ENCODE measurements at places on chromosomes 1 and 21.
A peak's percentile ranks its signal among the peaks of the same experiment; 100 is the strongest.

- DNase-seq, result no peak
Measured at GRCh38 chr1:66342707-66343106, 191.2 kb upstream of the SGIP1 start.

GRCh38 chr1:92329347-92330129 lies 30.7 kb downstream of the RPAP2 start:
- DNase-seq, result no peak

- no peak for DNase-seq
Measured at GRCh38 chr1:97200595-97200994, 479.0 kb downstream of the PTBP2 start.

DNA sequence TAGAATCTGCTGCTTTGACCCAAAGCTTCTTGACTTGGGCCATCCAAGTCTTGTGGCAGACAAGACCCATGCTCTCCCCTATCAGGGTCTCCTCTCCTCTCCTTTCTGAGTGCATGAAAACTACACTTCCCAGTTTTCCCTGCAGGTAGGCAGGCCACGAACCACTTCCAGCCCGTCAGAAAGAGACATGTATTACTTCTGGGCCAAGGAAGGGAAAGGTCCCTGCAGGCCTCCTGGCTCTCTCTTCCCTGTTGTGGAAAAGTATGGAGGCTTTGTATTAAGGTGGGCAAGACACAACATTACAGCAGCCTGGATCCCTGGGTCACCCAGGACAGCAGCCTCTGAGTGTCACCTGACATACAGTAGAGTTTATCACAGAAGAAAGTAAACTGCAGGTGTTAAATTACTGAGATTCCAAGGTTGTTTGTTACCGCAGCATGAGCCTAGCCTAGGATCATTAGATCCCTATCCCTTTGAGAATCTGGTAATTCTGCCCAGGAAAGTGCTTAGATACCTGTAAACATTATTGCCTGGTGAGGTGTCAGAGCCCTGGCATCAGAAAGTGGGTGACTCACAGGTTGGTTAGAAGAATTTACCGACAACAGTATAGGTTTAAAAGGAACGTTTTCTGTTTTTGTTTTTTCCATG lies 717.3 kb downstream of the MATN1 start:
- peak; percentile 10 for DNase-seq

DNA sequence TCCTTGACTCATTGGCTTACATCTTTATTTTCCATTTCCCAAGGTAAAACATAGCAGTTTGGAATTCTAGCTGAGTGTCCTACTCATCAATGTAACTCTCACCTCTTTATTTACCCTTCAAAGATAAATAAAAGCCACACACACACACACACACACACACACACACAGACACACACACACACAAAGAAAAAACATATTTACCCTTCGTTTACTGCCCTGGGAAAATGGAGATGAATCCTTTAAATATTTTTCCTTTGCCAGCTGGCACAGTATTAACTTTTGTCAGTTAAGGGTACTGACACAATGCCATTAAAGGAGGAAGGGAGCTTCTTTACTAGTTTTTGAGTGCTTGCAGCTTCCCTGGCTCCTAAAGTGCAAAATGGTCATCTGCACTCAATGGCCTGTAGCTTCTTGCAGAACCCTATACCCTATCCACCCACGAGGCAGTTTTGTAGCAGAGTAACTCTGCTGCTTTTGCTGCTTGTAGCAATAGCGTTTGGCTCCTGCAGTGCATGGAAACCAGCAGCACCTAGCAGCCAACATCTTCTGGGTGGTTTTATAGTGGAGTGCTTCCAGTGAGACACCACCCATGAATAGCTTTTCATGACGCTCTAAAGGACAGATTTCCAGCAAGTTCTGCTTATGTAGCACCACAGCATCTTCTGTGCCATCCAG lies 103.7 kb downstream of the HS2ST1 start:
- no peak for DNase-seq

DNA sequence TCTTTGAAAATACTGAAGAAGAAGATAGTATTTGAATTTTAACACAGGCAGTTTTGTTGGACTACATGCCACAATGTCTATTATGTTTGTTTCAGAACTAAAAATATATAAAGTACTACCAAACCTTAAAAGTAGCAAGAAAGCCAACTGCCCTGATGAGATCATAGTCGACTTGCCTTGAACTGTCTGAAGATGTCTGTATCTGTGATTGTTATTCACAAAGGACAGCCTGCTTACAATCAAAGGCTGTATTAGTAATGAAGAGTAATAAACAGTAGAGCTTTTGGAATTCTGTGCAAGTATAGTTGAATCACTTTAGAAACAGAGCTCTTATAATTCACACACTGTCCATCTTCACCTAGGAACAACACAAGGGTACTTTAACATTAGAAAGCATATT lies 228.3 kb downstream of the NCAM2 start:
- DNase-seq, result no peak

GRCh38 chr1:208841436-208841835 lies 597.3 kb upstream of the PLXNA2 start:
- DNase-seq, result peak; percentile 15

DNA sequence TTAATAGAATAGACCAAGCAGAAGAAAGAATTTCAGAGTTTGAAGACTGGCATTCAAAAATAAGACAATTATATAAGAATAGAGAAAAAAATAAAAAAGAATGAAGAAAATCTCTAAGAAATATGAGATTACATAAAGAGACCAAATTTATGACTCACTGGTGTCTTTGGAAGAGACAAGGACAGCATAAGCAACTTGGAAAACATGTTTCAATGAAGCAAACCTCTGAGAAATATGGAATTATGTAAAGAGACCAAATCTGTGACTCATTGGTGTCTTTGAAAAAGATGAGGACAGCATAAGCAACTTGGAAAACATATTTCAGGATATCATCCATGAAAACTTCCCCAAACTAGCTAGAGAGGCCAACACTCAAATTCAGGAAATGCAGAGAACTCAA lies 60.4 kb upstream of the LYPLAL1 start:
- DNase-seq, result no peak

DNA sequence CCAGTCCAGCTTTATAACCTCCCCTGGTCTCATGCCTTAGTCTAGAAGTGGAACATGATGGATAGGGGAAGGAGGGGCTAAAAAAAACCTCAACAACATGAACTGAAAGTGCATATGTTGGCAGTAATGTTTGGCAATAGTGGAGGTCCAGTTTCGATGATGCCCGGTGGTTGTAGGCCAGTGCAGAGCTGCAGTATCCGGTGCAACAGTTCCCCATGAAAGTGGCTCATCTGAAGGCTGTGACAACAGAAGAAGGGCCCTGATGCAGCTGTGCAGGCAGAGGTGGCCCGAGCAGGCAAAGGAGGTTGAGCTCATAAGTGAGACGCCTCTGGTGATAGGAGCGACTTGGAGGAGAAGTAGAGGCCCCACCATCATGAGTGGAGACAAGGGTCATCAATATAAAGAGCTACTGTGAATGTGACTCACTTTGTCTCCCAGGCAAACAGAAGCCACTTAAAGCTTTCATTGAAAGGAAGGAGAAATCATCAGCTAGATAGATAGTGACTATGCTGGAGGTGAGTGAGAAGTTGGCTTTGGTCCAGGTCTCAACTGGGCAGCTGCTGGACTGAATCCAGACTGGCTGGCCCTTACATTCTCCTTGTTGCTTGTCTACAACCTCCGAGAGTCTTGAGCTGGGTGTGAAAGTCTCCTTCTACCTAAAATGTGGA lies 10.2 kb upstream of the CREG1 start:
- DNase-seq, result no peak

DNA sequence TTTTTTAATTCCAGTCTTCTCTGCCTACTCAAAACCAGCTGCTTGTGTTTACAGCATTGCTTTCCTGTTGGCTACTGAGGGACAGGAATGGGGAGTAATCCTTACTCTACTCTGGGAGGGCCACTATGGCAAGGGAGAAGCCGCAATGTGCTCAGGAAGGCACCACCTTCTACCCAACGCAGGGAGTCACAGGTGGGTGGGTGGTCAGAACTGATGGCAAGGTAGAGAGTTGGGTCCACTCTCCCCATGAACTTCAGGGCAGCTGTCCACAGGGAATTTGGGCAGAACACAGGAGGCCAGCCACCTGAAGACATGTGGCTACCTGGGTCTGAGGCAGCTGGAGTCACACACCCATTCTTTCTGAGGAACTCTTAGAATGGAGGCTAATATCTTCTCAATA lies 40.5 kb upstream of the HMGB4 start:
- DNase-seq, result no peak

DNA sequence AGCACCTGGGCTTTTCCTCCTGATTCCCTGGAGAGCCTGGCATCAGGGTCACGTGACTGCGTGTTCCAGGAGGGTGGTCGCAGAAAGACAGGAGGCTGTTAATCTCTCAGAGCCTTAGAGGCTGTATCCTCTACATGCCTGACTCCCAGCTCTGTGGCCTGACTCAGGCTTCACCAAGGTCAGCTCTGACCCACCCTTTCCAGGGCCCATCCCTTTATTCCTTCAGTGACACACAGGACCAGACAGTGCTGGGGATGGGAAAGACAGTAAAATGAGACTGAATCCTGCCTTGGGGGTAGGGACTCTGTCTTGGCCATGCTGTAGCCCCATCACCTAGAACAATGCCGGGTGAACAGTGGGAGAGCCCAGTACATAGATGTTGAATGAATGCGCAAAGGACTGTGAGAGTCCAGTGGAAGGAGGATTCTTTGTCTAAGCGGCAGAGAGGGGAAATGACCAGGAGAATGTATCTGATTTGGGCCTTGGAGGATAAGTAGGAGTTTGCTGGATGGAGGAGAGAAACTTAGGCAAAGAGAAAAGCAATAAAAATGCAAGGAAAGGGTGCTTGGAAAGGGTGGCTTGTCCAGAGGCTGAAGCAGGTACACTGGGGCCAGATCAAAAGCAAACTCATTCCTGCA lies 33.0 kb downstream of the EPHX1 start:
- no peak for DNase-seq

DNA sequence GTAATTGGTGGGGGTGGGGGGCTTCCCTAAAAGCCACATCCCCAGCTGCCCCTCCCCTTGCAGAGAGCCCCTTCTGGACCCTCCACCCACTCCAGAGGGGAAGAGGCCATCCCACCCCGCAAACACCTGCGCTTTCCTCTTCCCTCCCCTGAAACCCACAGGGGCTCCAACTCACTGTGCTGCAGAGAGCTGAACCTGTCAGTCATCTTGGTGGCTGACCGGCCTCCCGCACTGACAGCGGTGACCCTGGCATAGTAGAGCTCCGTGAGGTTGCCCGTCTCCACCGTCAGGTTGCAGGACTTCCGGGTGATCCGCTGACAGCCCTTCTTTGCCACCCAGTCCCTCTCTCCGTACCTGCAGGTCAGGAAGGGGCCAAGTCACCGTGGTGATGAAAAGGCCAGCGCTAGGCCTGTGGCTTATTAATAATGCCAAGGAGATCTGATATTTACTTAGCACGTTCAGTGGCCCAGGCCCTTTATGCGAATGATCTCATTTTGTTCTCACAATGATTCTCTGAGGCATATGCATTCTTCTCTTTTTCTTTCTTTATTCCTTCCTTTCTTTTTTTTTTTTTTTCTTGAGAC lies 5.9 kb downstream of the IL22RA1 start:
- DNase-seq, result no peak

- DNase-seq, result no peak
Measured at GRCh38 chr1:11990303-11991032, 10.2 kb downstream of the MFN2 start.

DNA sequence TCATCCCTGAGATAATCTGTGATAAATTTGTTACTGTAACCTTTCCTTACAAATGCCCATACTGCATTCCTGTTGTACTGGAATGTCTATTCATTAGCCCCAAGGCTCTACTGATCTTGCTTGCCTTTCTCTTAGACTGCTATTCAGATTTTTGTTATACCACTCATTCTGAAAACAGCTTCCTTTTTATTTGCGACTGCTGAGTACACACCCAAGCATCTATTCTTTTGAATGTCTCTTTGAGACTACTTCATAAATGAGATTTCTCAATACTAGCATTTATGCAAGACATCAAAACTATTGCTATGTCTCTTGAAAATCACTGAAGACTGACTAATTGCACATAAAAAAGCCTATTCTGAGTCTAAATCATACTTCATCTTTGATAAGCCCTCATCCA lies 38.6 kb downstream of the DENND1B start:
- DNase-seq, result no peak

DNA sequence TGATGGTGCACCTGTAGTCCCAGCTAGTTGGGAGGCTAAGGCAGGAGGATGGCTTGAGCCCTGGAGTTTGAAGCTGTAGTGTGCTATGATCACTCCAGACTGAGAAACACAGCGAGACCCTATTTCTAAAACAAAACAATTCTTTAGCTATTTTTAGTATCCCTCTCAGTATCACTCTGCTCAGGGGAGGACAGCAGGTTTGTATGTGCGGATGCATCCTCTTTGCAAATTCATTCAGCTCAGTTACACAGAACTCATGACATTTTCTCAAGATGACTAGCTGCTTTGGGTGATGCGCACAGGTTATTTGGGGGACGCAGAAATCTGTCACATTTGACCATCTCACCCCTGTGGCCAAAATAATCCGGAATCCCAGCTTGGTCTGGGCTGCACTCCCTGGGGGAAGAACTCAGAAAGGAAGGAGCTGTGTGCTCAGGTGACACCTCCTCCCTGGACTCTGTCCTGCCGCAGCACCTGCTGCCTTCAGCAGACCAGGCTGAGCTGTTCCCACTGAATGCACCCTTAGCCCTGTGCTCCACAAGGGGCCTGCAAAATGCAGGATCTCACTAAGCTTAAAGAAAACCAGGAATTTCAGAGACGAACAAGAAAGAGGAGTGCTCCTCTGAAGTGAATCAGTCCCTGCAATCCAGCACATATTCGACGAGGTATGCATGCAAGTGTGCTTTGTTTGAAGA lies 89.5 kb upstream of the PGBD5 start:
- DNase-seq, result peak; percentile 21

DNA sequence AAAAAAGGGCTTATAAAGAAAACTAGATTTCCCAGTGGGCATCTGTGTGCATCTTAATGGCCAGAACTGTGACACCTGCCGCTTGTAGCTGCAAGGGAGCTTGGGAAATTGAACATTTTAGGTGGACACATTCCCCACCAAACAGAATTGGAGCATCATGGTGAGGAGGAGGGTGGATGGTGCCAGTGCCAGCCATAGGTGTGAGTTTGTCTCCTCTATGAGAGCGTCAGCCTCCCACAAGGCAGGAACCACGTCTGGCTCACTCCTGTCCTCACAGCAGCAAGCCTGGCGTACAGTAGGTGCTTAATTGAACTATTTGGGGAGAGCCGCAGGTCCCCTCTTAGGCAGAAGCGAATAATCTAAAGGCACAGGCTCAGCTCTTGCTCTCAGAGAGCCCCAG lies 124.5 kb upstream of the TMEM51 start:
- no peak for DNase-seq

- no peak for DNase-seq
Measured at GRCh38 chr1:1374589-1374928, 448 bp downstream of the AURKAIP1 start.

DNA sequence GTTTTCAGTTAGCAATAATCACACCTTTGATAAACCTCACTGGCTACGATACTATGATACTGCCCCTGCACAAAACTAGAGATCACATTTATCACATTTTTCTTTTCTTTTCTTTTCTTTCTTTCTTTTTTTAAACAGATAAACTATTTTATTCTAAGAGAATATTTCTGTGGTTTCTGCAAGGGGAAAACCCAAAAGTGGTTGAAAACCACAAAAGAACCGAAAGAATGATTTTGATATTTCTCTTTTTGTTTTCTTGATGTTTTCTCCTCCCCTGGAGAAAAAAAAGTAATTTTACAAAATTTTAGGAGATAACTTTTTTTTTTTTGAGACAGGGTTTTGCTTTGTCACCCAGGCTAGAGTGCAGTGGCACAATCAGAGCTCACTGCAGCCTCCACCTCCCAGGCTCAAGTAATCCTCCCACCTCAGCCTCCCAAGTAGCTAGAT lies 18.4 kb upstream of the FRRS1 start:
- DNase-seq, result no peak

GRCh38 chr21:26091480-26092018 lies 79.0 kb downstream of the APP start:
- no peak for DNase-seq
